ENCODE measurements at places on chromosomes 4 and X.

- DNase-seq = no peak
Observed at GRCh38 chrX:103248553-103248952, 6.4 kb downstream of the TCEAL8 start.

GRCh38 chr4:72239487-72240116 lies 207.8 kb downstream of the NPFFR2 start:
- no peak for DNase-seq

- no peak for DNase-seq
Observed at GRCh38 chrX:137566746-137567679, 1.1 kb downstream of the ZIC3 start.

GRCh38 chrX:50877310-50877709 lies 33.2 kb upstream of the BMP15 start:
- no peak for DNase-seq

GRCh38 chr4:120088507-120088906 lies 21.9 kb upstream of the MAD2L1 start:
- no peak for DNase-seq

- no peak for DNase-seq
Observed at GRCh38 chr4:101989551-101989950, 199.0 kb downstream of the BANK1 start.

DNA sequence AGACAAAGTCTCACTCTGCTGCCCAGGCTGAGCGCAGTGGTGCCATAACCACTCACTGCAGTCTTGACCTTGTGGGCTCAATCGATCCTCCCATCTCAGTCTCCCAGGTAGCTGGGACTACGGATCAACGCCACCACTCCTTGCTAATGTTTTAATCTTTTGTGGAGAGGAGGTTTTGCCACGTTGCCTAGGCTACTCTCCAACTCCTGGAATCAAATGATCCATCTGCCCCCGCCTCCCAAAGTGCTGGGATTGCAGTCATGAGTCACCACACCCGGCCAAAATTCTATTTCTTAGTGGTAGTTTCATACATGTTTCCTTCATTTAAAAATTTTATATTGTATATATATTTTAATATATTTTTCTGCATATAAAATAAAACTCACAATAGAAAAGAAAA lies 125.8 kb upstream of the CLNK start:
- DNase-seq = no peak

- no peak for DNase-seq
Observed at GRCh38 chr4:26870576-26871262, 10.1 kb downstream of the STIM2 start.

DNA sequence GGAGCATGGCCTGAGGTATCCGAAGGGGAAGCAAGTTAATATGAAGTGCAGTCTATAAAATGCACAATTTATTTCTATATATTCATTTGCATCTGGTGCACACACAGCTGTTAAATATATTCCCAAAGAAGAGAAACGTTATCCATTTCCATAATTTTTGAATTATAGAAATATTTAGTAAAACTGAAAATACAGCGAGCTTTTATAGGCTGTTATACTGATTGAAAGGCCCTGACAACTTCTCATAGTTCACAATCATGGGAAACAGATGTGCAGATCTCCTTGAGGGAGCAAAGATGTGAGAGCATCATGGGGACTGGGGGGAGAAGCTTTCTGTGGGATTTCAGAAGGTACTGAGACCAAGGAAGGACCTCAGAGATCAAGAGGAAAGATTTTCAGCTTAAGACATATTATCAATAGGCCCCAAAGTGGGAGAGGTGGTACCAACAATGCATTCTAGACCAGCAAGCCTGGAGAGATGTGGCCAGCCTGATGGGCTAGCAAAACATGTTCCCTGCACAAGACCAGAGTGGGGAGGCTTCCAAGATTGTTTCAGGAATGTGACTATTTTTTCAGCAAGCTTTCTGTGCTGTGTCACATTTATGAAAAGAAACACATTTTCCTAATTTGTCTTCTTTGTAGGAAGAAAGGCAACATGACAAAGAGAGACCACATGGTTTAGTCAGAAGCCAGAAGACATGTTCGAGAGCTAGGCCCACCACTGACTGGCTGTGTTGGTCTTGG lies 256.0 kb upstream of the SFRP2 start:
- no peak for DNase-seq

- no peak for DNase-seq
Observed at GRCh38 chr4:5213087-5213595, 161.9 kb downstream of the STK32B start.

DNA sequence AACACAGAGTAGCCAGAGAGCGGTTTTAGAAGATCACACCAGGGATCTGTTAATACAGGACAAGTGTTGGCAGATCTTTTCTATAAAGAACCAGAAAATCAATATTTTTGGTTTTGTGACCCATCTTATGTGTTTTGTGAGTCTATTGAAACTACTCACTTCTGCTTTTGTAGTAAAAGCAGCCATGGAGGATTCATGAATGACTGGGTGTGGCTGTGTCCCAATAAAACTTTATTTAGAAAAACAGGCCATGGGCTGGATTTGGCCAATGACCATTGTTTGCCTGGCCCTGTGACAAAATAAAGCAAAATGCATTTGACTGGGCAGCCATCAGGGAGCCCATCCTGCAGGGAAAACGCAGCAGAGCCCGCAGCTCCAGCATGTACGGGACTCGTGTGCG lies 99.9 kb upstream of the ADRA2C start:
- DNase-seq = no peak

- DNase-seq = no peak
Observed at GRCh38 chr4:82906469-82906868, 5.9 kb downstream of the THAP9 start.

Measured in H54 (cell line).